ENCODE measurements at places on chromosomes 3 and 15. TPM values are rescaled to one million over a fixed set of nuclear protein-coding genes. Genes with fewer than 3 reads are reported as not detected.
A peak's percentile ranks its signal among the peaks of the same experiment; 100 is the strongest.

DNA sequence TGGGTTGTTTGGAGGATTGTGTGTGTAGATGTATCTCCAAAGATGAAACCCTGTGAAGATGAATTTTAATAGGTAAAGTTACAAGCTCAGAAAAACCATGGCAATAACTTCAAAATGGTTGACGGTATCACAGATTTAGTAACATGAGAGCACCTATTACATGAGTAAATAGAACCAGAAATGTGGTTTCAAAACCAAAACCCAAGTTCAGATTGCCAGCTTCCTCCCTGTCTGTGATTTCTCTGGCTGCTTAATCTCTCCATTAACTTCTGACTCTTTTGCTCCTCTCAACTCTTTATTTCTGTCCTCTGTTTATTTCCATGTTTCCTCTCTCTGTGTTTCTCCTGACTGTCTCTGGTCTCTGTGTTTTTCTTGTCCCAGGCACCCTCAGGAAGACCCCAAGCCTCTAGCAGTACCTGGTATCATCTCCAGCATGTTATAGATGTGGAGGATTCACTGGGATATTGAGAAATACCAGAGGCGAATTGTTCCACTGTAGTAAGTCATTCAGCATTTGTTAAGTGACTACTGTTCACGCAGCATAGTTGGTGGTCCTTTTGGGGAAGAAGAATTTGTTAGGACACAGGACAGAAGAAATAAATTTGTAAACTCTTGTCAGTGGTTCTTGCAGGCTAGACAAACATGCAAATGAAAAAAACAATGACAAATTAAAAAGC lies 138.8 kb downstream of the BBX start:
- peak; percentile 51 for DNase-seq
- H3K27me3 ChIP-seq = no peaks in the 10 kb centered on the region
- peak overlapping the region; percentile 83 for H3K27ac ChIP-seq
- no peak overlapping the region for H3K4me3 ChIP-seq

DNA sequence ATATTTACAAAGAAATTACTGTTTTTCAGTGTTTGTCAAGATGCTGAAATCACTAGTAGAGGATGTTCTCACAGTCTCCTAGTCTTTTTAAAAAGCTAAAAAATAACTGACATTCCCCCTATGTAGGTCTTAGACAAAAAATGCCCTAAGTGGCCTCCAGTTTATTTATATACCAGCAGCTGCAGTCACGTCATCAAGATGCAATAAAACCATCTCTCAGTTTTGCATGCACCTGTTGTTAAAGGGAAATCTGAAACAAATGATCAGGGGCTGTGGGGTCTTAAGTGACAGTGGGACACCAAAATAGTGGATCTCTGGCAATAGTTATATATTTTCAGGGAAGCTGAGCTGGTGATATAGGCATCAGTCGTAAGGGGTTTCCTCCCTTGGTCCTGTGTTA lies 146.5 kb upstream of the ARPP21 start:
- H3K36me3 ChIP-seq = no peaks in the 10 kb centered on the region
- H3K4me1 ChIP-seq = no peaks in the 10 kb centered on the region
- H3K27ac ChIP-seq = no peak overlapping the region

DNA sequence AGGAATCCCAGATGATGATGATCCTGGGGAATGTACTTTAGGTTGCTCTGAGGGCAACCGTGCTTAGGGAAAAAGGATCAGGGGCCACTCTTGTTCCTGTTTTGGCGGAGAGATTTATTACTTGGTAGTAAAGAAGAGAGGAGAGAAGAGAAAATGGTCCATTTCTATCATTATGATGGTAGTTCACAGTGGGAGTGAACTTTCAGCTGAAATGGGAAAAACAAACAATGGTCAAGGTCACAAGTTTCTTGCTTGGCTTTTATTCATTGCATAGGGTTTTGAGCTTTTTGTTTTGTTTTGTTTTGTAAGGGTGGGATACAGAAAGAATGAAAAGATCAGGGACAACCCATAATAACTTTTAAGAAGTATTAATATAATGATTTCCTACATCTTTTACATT lies 7.7 kb upstream of the UMPS start:
- no peak overlapping the region for H3K4me3 ChIP-seq
- no peak for DNase-seq
- H3K36me3 ChIP-seq = peaks cover 26% of the 10 kb centered on the region
- no peaks in the 10 kb centered on the region for H3K4me1 ChIP-seq

GRCh38 chr3:156473341-156473740 lies 81.6 kb downstream of the SSR3 start:
- no peaks in the 10 kb centered on the region for H3K27me3 ChIP-seq
- H3K4me1 ChIP-seq = no peaks in the 10 kb centered on the region
- H3K4me3 ChIP-seq = no peak overlapping the region

- no peaks in the 10 kb centered on the region for H3K27me3 ChIP-seq
- H3K4me3 ChIP-seq = no peak overlapping the region
- no peak overlapping the region for H3K27ac ChIP-seq
- DNase-seq = no peak
Measured at GRCh38 chr3:87173776-87174175, 53.3 kb upstream of the CHMP2B start.

GRCh38 chr3:170731281-170731680 lies 138.7 kb downstream of the RPL22L1 start:
- no peak overlapping the region for H3K27ac ChIP-seq
- DNase-seq = no peak
- no peaks in the 10 kb centered on the region for H3K36me3 ChIP-seq
- no peak overlapping the region for H3K4me3 ChIP-seq

DNA sequence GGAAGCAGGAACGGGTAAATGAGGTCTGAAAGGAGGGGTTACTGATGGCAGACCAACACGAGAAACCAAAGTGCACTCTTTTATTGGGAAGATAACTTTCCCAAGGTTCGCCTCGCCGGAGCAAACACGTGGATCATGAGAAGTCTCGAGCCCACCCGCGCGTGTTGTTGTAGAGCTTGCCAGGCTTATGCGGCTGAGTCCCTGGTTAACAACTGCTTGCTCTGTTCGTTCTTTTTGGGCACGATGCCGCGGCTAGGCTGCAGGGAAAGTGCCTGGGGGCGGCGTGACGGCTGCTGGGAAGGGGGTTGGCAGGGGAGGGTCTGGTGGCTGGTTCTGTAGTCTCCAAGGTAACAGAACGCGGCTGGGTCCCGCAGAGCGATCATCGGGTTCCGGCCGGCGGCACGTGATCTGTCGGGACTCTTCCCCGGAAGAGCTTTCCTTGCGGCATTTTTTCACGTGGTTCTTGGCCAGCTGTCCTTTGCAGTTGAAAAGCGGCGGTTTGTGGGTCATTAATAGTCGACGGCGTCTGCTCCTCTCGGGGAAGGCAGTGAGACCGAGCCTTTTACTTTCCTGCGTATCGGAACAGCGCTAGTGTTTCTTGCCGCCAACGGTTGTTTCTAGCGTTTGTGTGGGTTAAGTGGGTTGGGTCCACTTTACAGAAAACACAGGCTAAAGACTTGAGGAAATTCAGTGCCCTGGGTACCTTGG lies 1.5 kb downstream of the MGA start:
- peak; percentile 57 for DNase-seq
- no peaks in the 10 kb centered on the region for H3K27me3 ChIP-seq
- H3K36me3 ChIP-seq = no peaks in the 10 kb centered on the region
- 0 out of 2 replicates have a peak overlapping the region, but pooled peaks have one; percentile 22 for H3K27ac ChIP-seq
- peaks cover 31% of the 10 kb centered on the region for H3K4me1 ChIP-seq

- H3K27ac ChIP-seq = no peak overlapping the region
- H3K36me3 ChIP-seq = no peaks in the 10 kb centered on the region
- no peak overlapping the region for H3K4me3 ChIP-seq
- H3K27me3 ChIP-seq = no peaks in the 10 kb centered on the region
- 0 out of 2 replicates have a peak, but pooled peaks cover 6% of the 10 kb centered on the region for H3K4me1 ChIP-seq
- no peak for DNase-seq
Measured at GRCh38 chr3:31709526-31709925, 176.8 kb downstream of the STT3B start.

GRCh38 chr3:108862865-108863798 lies 40.5 kb downstream of the TRAT1 start:
- DNase-seq = peak; percentile 30
- H3K4me1 ChIP-seq = peaks cover 16% of the 10 kb centered on the region
- H3K4me3 ChIP-seq = no peak overlapping the region

- no peaks in the 10 kb centered on the region for H3K36me3 ChIP-seq
- DNase-seq = peak; percentile 68
- H3K4me3 ChIP-seq = peak within 1 kb of the TSS; percentile 51
- peaks cover 20% of the 10 kb centered on the region for H3K4me1 ChIP-seq
Measured at GRCh38 chr3:40505599-40506462, at the start of gene ZNF620. ZNF620 (plus strand) TSS chr3:40506039; CDS start chr3:40506353, 314 bp downstream.

- H3K4me3 ChIP-seq = no peak overlapping the region
- H3K36me3 ChIP-seq = no peaks in the 10 kb centered on the region
- H3K27me3 ChIP-seq = no peaks in the 10 kb centered on the region
Measured at GRCh38 chr3:186002884-186003472, 65.2 kb upstream of the TRA2B start.

DNA sequence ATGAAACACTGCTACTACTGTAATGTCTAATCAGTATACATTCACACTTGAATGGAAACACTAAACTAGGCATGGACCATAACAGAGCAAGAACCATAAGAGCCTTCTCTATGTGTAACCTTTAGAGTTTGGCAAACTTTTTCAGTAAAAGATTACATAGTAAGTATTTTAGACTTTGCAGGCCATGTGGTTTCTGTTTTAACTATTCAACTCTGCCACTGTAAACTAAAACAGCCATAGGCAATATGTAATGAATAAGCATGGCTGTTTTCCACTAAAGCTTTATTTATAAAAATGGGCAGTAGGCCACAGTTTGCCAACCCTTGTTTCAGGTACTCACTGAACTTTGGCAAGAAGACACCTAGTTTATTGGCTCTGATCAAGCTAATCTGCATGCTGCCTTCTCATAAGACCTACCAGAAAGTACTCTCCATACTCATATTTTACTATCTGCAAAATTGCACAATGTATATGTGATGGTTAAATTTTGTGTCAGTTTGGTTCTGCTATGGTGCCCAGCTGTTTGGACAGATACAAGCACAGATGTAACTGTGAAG lies 46.0 kb downstream of the UACA start:
- no peaks in the 10 kb centered on the region for H3K27me3 ChIP-seq
- H3K36me3 ChIP-seq = peaks cover 4% of the 10 kb centered on the region
- H3K4me1 ChIP-seq = peaks cover 33% of the 10 kb centered on the region
- no peak overlapping the region for H3K27ac ChIP-seq
- DNase-seq = no peak
- H3K4me3 ChIP-seq = no peak overlapping the region

DNA sequence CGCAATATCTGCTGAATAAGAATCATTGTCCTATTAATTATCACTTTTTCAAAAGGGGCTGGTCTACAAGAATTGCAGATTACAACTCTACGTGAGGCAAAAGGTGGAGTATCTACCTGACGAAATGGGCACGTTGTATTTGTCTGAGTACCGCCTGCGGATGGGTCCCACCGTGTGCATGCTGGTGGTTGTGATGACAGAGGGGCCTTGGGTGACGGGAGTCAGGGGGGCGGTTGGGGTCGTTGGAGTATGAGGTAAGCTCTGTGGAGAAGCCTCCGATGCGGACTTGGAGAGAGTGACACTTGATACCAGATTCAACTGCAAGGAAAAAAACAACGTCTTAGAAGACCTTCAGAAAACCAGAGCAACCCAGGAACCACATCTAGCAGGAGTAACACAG lies 605.8 kb downstream of the FOXP1 start:
- H3K4me1 ChIP-seq = peaks cover 16% of the 10 kb centered on the region
- no peak overlapping the region for H3K27ac ChIP-seq
- H3K36me3 ChIP-seq = peaks cover 43% of the 10 kb centered on the region

- no peaks in the 10 kb centered on the region for H3K27me3 ChIP-seq
- H3K27ac ChIP-seq = no peak overlapping the region
- H3K4me1 ChIP-seq = peaks cover 23% of the 10 kb centered on the region
- no peaks in the 10 kb centered on the region for H3K36me3 ChIP-seq
- H3K4me3 ChIP-seq = no peak overlapping the region
- no peak for DNase-seq
Measured at GRCh38 chr3:17643691-17644090, 98.7 kb downstream of the TBC1D5 start.

GRCh38 chr3:9420850-9421549 lies 23.6 kb downstream of the SETD5 start:
- H3K27ac ChIP-seq = no peak overlapping the region
- H3K27me3 ChIP-seq = no peaks in the 10 kb centered on the region
- H3K36me3 ChIP-seq = peaks cover 47% of the 10 kb centered on the region
- H3K4me1 ChIP-seq = peaks cover 24% of the 10 kb centered on the region
- no peak overlapping the region for H3K4me3 ChIP-seq

DNA sequence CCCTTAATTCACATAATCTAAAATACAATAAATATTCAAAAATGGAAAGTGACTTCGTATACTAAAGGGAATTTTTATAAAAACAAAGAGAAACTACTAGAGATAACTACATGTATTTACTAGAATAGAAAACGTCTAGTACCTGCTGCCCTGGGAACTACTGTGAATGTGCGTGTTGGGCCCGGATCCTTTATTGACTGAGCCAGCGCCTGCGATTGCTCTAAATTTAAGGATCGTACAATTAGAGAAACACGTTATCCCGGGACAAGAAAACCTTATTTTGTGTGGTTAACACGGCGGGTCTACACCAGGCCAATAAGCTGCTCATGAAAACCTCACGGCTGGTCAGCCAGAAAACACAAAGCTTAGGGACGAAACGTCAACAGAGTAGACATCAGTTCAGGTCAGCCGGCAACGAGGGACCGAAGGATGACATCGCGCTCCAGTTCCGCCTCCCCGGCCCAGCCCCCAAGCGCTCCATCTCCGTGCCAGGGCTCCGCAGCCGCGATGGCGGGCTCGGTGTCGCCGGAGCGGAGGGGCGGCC lies 555 bp downstream of the TM2D3 start:
- H3K4me3 ChIP-seq = peak overlapping the region; percentile 84
- H3K36me3 ChIP-seq = peaks cover 44% of the 10 kb centered on the region
- DNase-seq = no peak

- H3K27ac ChIP-seq = no peak overlapping the region
- no peaks in the 10 kb centered on the region for H3K27me3 ChIP-seq
- no peak overlapping the region for H3K4me3 ChIP-seq
- H3K36me3 ChIP-seq = no peaks in the 10 kb centered on the region
- no peaks in the 10 kb centered on the region for H3K4me1 ChIP-seq
Measured at GRCh38 chr3:85387913-85388505, 429.2 kb downstream of the CADM2 start.

GRCh38 chr15:89845305-89845893 lies 30.7 kb upstream of the ANPEP start:
- H3K27ac ChIP-seq = peak overlapping the region; percentile 71
- H3K27me3 ChIP-seq = no peaks in the 10 kb centered on the region

FGF7 gene
- total RNA-seq = not detected

TMEM108 gene
- total RNA-seq = not detected

GOLGA6L26 gene
- total RNA-seq = not detected

IGSF11 gene
- 0.18 TPM for total RNA-seq

ADIPOQ gene
- total RNA-seq = not detected

DUOXA1 gene
- not detected for total RNA-seq

RPP25 gene
- 1.4 TPM for total RNA-seq

ADGRG7 gene
- total RNA-seq = not detected

PLCB2 gene
- 61.9 TPM for total RNA-seq

SLC24A5 gene
- total RNA-seq = not detected

CCR9 gene
- total RNA-seq = not detected

CLDN16 gene
- 0.08 TPM for total RNA-seq

POTEB gene
- not detected for total RNA-seq

TF gene
- total RNA-seq = not detected

GOLGA8O gene
- not detected for total RNA-seq

ZBBX gene
- total RNA-seq = not detected

NFKBIZ gene
- 25.4 TPM for total RNA-seq

Measured in SJSA1 (cell line).